ENCODE measurements at places on chromosomes 2 and 18.

GRCh38 chr2:112884869-112885505 is 26.0 kb upstream of the IL37 start:
- DNase-seq = peak; percentile 72

- DNase-seq = no peak
Measured at GRCh38 chr2:28647682-28648081, 103.9 kb upstream of the PPP1CB start.

GRCh38 chr2:179538406-179539123 is 273.9 kb upstream of the SESTD1 start:
- no peak for DNase-seq

DNA sequence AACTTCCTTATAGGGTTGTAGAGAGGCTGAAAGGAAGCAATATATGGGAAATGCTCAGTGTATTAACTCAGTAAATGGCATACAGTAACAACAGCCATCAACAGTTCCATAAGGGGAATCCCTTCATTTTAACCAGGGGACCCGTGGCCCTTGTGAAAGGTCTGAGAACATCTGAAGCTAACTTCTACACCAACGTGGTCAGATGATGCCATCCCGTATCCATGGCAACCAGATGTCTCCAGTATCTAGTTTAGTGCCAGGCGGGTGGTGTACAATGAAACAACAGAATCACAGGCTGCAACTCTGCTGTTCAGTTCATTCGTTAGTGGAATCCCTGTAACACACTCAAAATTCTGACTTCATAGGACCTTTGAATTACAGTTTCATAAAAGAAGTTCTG is 162.3 kb downstream of the TGIF1 start:
- DNase-seq = no peak

GRCh38 chr2:26670171-26670570 is 22.4 kb upstream of the KCNK3 start:
- DNase-seq = no peak
